ENCODE measurements at places on chromosomes 7 and 10.

GRCh38 chr10:118752409-118752808 is 2.4 kb downstream of the CACUL1 start:
- DNase-seq = no peak

GRCh38 chr7:64887756-64888508 is 15.1 kb upstream of the ZNF273 start:
- DNase-seq = no peak

- DNase-seq = no peak
Measured at GRCh38 chr7:68684996-68685395, 913.3 kb upstream of the AUTS2 start.

DNA sequence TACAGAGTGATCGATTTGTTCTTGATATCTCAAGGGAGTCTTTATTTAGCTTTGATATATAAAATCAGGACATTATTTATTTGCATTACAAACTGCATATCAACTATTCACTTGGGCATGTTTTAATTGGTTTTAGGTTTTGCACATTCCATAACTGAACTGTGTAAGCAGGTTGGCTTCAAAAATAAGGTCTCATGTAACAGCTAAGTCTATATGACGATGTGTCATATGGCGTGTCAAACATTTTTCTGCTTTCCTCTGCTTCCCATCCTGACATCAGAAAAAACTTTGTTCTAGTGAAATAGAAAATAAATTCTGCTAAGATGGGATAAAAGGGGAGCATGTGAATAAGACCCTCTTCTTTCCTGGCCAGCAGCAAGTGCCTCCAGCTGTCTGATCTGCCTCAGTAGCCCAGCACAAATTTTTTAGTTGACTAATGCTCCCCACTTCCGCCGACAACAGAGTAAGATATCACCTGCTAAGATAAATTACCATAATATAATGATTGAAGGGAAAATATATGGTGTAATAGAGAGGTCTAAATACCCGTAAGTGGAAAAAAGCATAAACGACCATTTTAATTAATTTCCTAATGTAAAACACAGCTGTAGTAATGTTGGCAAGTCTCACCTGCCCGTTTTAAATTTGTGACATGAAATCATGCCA is 180.5 kb downstream of the TAX1BP1 start:
- no peak for DNase-seq

- no peak for DNase-seq
Measured at GRCh38 chr7:101436857-101437576, 74.3 kb downstream of the COL26A1 start.

- no peak for DNase-seq
Measured at GRCh38 chr7:88337572-88337971, 30.9 kb upstream of the STEAP4 start.

DNA sequence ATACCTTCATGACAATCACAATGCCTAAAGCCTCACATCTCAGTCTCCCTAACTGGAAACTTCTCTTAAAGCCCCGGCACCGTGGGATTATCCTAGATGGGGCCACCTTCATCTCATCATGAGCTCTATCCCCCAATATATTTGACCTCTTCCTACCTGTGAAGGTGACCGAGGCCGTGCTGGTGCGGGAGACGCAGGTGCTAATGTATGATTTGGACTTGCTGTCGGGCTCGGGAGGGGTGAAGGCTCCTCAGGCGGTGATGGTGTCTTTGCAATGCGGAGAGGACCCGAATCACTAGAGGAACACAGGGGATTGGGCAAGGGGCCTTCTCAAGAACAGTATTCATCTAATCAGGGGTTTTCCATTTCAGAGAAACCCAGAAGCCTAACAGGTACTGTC is 168.4 kb downstream of the AMPH start:
- DNase-seq = no peak

DNA sequence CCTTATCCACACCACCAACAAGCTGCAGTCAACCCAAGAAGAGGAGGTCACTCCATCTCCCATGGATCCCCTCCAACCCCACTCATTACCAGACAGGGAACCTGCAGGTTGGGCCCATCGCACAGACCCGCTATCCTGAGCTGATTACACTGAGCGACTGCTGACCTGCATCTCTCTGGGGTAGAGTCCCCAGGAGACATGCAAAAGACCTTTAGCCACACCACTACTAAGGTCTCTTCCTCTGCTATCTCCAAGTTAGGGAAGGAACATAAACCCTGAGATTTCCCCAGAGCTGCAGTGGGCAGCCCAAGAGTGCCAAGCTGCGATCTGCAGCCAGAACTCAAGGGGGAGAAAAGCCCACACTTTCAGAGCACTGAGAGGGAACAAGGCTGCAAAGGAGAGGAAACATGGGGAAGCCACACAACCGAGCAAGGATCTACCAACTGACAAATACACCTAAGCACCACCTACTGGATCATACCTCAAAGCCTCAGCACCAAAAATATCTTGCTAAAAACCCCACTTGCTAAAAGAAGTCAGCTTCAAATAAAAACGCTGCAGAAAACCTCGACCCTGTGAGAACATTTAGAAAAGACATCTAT is 298.2 kb downstream of the SORCS1 start:
- no peak for DNase-seq

DNA sequence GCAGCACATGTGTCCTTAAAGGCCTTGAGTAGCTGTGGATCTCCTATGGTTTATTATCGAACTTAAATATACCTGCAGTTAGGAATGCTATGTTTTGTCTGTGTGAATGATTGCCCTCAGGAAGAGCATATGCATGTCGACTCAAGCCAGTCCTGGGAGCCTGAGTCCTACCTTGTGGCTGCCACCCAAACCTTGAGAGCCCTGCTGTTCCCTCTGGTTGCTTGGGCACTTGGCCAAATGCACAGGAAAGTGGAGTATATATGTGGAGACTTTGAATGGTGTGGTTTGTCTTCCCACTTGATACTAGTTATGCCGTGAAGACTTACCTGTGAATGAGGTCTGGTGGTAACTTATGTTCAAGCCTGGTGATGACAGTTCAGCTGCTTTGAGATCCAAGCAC is 409.8 kb downstream of the LRMDA start:
- no peak for DNase-seq

DNA sequence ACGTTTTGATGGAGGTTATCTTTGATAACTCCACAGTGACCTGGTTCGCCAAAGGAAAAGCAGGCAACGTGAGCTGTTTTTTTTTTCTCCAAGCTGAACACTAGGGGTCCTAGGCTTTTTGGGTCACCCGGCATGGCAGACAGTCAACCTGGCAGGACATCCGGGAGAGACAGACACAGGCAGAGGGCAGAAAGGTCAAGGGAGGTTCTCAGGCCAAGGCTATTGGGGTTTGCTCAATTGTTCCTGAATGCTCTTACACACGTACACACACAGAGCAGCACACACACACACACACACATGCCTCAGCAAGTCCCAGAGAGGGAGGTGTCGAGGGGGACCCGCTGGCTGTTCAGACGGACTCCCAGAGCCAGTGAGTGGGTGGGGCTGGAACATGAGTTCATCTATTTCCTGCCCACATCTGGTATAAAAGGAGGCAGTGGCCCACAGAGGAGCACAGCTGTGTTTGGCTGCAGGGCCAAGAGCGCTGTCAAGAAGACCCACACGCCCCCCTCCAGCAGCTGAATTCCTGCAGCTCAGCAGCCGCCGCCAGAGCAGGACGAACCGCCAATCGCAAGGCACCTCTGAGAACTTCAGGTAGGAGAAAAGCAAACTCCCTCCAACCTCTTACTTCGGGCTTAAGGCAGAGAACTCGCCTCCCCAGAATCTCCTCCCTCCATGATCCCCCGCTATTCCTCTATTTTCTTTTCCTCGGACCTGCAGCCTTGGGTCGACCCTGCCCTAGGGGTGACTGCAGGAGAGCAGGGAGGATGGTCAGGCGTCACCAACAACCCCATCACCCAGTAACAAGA is at the start of gene SERPINE1:
Gene SERPINE1, plus strand, starts transcription at position 454 of the 809 bp plus-strand sequence. CDS start 1,290 bp downstream, outside the sequence.
- no peak for DNase-seq

GRCh38 chr10:29151005-29151404 is 137.9 kb upstream of the LYZL1 start:
- no peak for DNase-seq

DNA sequence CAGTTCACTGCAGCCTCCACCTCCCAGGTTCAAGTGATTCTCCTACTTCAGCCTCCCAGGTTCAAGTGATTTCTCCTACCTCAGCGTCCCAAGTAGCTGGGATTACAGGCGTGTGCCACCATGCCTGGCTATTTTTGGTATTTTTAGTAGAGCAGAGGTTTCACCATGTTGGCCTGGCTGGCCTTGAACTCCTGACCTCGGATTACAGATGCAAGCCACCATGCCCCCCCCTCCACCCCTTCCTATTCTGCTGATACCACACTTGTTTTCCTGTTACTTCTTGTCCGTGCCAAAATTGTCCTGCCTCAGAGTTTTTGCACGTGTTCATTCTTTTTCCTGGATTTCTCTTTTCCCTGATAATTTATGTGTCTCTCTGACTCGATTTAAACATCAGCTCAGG is 62.5 kb downstream of the R3HCC1L start:
- no peak for DNase-seq

DNA sequence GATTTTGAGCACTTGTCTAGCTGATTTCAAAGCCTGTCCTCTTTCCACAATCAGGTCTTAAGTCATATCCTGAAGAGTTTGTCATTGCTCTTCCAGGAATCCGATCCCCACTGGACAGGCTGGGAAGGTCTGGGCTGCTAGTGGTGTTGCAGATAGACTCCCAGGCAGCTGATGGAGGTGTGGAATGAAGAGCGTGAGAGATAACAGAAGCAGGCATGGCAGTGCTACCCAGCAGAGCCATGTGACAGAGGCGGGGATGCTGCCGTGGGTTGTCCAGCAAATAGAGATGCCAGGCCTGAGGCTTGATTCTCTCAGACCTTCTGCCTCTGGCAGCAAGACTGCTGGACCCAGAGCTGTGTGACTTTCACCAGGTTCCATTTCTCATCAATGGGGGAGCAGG is 116.5 kb upstream of the EEPD1 start:
- no peak for DNase-seq

GRCh38 chr7:68429411-68430117 is 1168.7 kb upstream of the AUTS2 start:
- DNase-seq = no peak

GRCh38 chr10:122172361-122173008 is 98.6 kb upstream of the BTBD16 start:
- no peak for DNase-seq

- DNase-seq = no peak
Measured at GRCh38 chr10:127408733-127409132, 140.4 kb upstream of the NPS start.

DNA sequence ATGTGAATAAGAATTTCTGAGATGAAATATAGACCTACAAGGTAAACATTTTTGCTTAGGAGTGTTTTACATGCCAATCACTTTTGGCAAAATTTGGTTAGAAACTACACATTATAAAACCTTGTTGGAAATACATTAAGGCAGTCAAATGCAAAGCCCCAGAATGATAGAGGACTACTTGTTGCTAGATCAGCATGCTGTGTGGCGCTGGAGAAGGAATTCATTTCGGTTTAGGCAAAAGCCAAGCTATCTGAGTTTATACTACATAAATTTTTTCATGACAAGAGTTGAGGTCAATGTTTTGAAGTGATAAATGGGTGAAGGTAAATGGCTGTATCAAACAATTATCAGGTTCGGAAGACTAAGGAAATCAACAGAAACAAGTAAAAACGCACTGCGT is 2.3 kb downstream of the BMPER start:
- DNase-seq = no peak

DNA sequence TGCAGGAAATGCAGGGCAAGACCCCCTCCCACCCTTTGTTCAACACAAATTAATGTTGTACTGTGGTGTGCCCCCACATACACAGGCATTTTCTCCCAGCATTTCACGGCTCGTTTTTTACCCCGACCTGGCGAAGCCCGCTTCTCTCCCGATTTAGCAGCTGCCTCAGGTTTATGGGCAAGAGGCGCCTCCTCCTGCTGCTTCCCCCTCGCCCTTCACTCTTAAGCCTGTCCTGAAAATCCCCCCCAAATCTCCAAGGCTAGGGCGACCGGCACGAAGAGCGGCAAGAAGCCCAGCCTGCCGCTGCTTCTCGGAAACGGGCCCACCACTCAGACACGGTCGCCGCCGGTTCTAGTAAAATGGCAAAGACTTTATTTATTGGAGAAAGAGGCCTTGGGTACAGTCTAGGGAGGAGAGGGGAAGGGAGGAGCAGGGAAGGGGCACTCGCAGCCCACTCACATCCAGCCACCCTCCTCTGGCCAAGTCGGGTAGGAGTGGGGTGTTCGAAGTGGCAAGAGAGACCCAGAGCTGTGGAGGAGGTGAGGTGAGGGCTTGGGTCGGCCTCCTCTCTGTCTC is 3.3 kb downstream of the LBX1 start:
- no peak for DNase-seq

DNA sequence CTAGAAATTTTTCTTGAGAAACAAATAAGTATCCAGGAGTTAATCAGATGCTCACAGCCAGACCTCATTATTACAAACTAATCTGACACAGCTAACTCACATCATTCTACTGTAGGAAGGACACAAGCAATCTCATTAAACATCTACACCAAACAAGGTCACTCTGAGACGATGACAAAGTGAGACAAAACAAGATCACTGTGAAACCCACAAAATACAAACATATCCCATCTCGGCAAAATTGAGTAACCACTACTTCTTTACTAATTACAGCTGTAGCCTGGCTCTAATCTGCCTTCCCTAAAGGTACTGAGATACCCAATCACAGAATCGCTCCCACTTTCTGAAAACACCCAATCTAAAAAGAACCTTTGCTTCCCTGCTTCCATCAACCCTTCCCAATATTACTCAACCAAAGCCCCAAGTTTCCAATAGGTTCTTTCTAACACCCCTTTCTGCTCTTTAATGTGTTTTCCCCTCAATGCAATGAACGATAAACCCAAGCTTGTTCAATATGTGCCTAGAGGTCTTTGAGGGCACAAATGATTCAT is 26.9 kb downstream of the CCDC6 start:
- no peak for DNase-seq

GRCh38 chr10:129648856-129649255 is 181.8 kb downstream of the MGMT start:
- no peak for DNase-seq

DNA sequence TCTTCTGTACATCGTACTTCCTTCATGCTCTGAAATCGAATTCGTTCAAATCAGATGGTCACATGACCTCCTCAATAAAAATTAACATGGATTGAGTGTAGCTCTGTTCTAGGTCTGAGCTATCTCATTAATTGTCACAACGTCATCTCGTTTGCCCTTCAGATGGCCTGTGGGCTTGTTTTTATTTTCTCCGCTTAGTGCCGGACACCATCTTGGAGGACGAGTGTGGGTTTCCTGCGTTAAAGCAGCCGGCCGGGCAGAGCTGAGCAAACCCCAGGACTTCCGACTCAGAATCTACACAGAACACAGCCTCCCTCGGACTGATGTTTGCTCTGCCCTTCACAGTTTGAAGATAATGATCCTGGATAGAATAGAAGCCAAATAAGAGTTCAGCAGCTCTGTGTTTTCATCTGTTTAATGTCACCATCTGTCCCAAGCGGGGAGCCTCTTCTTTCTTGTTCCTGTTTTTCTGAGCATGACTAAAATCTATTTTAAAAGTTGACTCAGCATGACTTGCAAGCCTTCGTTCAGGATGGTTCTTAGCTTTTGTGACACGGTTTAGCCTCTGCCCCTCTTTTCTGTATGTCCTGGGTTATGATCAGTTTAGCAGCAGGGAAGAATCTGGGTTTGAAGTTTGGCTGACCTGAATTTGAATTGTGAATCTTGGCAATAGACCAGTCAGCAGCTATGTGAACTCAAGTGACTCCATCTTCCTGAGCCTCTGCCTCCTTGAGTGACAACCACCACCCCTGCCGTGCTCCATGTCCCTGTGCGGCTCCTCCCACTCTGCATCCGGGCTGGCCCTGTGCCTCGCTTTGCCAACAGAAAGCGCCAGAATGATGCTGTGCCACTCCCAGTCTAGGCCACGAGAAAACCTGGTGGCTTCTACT is 30.6 kb upstream of the GALNTL5 start:
- no peak for DNase-seq

GRCh38 chr10:104391150-104391968 is 37.7 kb downstream of the CFAP58 start:
- DNase-seq = no peak

- peak; percentile 55 for DNase-seq
Measured at GRCh38 chr10:69124563-69125268, 738 bp downstream of the VPS26A start.

All from LoVo (cell line).